ENCODE measurements at places on chromosomes 7 and 10.

DNA sequence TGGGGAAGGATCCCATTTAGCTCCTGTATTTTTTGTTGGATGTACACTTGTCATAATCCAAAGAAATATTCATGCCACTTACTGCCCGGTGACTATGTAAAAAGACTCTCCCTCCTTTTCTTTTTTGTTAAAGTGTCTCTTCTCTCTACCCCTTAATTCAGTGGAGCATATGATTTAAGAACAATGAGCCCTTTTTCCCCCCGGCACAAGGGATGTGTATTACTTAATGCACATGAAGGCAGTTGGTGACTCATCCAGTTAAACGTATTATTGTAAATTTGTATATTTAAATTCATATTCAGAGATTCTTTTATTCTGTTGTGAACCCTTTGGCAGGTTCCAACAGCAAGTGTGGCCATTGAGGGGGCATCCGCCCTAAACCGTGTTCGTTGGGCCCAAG is 241.9 kb downstream of the SLC25A13 start:
- no peak for DNase-seq

DNA sequence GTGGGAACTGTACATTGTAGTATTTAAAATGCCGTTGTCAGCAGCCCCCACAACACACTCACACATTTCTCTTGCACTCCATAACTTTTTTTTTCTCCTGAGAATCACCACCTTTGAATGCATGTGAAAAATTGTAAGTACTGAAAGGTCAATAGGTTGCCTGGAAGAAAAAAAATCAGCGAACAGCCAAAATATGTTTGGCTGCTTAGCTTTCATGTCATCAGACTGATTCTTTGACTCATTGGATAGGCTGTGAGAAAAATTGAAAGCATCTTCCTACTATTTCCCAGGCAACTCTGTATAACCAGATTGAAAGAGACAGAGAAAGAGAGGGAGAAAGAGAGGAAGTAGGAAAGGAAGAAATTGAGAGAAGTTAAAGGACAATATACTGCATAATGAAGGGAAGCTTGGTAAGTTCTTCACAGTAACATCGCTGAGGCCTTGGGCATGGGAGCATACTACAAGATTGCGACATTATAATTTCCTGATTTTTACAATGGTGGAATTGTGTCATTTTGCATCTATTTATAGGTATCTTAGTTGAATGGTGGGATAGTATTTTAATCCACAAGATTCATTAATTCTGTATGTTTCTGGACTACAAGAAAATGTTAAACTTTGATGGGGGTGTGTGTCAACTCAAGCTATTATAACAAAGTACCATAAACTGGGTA is 249.3 kb upstream of the KCND2 start:
- DNase-seq: no peak

GRCh38 chr10:35136263-35136815 is 9.7 kb downstream of the CREM start:
- DNase-seq: no peak

DNA sequence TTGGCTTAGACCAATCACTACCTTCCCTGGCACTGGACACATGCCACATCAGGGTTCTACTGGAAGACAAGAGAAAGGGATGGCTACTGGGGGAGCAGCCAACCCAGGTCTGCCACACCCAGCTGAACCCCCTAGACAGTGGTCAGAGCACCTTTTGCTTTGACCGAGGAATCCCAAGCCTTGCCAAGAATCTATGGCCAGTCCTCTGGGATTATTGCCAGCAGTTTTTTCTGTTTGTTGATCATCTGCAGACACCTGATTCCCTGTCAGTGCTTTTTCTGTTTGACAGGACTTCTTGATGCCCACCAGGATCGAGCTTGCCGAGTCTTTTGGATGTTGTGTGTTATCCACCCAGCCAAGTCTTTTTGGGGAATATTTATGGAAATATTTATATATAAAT is 476.2 kb upstream of the GALNT17 start:
- DNase-seq: no peak

DNA sequence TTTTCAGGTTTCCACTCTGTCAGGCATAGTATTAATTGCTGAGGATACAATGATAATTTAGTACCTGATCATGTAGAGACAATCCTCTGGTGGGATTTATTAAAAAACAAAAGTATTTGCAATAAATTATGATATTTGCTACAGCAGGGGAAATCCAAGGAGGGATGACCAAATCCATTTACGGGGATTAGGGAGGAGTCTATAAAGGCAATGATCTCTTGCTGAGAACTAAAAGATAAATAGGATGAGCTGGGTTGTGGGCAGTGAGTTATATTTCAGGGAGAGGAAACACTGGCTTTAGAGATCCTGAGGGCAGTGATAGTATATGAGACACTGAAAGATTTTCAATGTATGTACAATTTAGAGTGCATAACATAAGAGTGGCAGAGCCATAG is 305.5 kb downstream of the GPR37 start:
- DNase-seq: no peak

DNA sequence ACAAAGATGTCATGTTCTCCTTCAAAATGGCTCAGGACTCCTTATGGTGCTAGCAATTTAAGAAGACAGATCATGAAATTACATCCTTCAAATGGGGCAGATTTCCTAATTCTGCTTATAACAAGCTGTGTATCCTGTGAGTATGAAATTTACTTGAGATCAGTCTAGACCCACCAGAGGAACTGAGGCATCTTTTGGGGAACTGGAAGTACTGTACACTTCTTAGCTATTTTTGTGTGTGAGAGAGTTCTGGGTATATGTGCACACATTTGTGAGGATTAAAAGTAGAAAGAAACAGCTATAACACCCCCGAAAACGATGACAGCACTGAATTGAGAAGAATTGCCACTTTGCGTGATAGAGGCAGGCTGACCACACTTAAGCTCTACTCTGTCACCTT is 187.0 kb upstream of the CCDC6 start:
- DNase-seq: no peak

- DNase-seq: no peak
Observed at GRCh38 chr7:142908921-142909890, 23.7 kb upstream of the TRPV6 start.

GRCh38 chr7:44224080-44224973 is 23.5 kb downstream of the YKT6 start:
- no peak for DNase-seq

All from activated naive CD8-positive, alpha-beta T cell treated with anti-CD3 and anti-CD28 coated beads, Interleukin-2, amount 10 ng/mL, durations not matched to agents 7 days and 5 days (primary cell).